Nephron progenitor cell (in vitro differentiated cells): ENCODE measurements at places on chromosomes 6 and 20.

- no peak for DNase-seq
Measured at GRCh38 chr6:67411036-67411435, 1224.0 kb upstream of the ADGRB3 start.

DNA sequence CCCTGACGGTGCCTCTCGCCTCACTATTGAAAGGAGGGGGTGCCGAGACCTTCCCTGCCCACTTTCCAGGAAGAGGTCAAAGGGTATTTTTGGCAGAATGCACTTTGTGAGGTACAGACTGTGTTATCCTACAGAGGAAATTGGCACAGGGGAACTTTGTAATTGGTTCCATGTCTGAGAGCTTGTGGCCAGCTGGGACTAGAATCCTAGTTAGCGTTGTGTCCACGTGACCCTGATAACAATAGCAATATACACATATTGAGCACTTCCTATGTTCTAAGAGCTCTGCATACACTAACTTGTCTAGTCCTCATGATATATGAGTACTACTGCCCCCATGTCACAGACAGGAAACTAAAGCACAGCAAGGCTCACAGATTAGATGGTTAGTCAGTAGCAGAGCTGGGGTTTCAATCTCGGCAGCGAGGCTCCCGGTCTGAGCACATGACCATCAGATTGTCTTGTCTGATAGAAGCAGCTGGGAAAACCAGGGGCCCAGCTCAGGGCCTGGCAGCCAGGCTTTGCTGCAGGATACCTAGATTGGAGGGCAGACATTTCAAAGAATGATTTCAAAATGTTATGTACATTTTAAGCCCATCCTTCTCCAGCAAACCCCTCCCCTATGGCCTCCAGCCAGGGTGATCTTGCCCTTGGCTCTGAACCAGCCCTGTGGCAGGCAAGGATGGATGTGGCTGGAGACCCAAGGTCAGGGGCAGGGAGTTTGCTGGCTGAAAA, 1.4 kb downstream of the MAPK13 start:
- no peak for DNase-seq

DNA sequence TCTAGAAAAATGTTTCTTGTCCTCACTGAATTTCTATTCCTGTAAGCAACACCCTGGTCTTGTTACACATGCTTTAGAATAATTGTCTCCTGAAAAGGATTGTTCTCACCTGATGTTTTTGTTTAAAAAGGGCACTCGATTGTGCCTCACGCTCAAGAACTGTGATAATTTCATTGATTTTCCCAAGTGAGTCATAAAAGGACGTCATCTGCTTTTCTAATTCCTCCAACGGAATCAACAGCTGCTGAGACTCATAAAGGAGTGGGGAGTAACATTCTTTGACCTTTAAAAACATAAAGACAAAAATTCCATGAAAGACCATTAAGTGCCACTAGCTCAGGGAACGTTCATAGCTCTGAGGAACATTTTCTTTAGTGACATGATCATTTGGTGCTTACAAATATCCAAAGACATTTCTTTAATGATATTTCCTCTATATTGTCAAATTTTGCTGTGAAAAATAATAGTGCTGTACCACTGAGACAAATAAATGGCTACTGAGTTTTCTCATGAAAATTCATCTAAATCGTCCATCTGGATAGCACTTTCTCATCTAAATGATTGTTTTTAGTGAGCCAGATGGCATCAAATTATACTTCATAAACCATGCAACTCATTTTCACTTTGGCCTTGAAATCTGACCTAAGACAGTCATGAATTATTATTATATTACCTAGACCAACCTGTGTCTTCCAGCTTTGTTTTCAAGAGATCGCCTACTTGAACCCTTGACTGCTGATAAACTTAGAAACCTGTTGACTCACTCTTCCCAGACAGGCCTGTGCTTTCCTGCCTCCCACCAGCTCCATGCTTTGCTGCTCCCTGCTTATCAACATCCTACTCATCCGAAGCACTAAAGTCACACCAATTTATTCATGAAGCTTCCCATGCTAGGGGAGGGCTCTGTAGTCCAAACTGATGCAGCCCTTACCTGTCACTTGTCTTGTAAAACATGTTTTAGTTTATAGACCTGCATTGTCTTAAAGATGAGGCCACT, 178.2 kb downstream of the SYNE1 start:
- DNase-seq: no peak

- DNase-seq: no peak
Measured at GRCh38 chr20:44023515-44024371, 109.1 kb downstream of the TOX2 start.

DNA sequence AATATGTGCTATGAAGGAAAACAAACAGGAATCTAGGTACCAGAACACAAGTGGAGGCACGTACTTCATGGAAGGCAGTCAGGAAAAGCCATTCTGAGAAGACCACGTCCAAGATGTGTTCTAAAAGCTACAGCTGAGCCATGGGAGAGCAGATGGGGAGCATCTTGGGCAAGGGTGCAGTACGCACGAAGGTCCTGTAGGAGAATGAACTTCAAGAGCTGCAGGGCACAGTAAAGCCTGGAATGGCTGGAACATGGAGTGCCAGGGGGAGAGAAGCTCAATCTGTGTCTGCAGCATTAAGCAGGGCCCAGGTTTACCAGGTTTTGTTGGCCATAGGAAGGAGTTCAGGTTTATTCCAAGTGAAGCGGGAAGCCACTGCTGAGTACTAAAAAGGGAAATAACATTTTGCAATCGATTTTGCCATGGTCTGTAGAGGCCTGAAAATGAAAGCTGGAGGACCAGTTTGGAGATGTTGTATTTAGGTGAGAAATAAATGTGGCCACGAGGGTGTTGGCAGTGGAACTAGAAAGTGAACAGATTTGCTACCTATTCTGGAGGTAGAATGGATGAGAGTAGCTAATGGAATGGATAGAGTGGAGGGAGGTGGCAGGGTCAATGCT, 29.9 kb downstream of the ADTRP start:
- no peak for DNase-seq

DNA sequence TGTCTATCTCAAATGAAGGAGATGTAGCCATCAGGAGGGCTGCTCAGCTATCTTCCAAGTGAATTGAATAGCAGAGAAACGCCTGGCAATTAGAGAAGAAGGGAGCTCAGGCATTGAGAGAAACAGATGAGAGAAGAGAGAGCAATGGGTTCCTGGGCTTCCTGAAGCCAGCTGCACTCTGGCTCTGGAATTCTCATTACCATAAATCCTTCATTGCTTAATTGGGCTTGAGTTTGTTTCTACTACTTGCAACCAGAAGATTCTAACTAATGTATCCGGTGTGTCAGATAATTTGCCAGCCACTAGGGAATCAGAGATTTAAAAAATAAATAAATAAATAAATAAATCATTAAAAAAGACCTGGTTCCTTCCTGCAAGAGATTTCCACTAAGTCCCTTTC, 25.0 kb upstream of the CDKAL1 start:
- peak; percentile 11 for DNase-seq

DNA sequence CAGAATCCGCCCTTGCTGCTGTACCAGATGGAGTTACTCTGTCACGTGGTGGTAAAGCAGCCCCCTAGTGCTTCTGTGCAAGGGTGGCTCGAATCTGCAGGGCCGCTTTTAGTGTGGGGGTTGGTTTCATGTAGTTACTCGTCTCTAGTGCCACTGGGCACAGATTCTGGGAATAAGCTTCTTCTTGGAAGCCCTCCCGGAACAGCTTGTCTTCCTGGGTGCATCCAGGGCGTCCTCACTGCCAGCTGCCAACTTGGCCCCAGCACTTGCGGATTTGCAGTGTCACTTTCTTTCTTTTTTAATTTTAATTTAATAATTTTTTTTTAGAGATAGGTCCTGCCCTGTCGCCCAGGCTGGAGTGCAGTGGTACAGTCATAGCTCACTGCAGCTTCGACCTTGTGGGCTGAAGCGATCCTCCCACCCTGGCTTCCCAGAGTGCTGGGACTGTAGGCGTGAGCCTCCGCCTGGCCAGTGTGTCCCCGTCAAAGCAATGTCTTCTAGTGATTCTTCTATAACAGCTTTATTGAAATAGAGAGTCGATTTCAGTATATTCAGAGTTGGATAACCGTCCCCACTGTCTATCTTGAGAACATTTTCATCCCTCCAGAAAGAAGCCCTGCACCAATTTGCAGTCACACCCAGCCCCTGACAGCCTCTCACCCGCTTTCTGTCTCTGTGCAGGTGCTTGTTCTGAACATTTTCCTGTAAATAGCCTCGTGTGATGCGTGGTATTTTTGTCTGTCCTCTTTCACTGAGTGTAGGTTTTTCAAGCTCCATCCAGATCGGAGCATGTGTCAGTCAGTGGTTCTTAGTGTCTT, 25.9 kb downstream of the PYGB start:
- DNase-seq: no peak

- peak; percentile 58 for DNase-seq
Measured at GRCh38 chr6:24666097-24666640, 530 bp downstream of the TDP2 start.

DNA sequence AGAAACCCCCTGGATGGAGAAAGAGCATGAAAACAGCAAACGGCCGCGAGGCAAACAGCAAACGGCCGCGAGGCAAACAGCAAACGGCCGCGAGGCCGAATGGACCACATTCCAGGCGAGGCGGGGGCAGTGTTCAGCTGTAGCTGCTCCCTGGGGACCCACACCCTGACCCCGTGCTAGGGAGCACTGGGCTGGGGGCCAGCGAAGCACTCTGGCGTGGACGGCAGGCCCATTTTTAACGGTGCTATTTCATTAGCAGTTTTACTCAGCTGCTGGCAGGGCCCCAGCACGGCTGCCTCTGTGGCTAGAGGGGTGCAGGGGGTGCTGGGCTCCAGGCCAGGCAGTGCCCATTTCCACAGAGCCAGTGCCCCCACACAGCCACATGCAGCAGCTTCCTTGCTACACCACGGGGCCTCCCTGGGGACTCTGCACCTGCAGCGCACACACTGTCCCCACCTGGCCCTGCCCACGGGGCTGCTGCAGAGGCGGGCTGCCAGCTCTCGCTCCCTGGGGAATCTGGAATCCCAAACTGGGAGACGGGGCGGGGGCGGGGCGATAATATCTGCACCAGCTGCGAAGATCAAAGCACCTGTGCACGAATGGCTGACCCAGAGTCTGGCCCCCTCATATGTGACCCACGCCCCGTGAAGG, 35.6 kb upstream of the SLCO4A1 start:
- DNase-seq: peak; percentile 62

- DNase-seq: no peak
Measured at GRCh38 chr6:119257726-119258125, 91.8 kb downstream of the MAN1A1 start.

GRCh38 chr6:111478064-111478476, 4.9 kb downstream of the REV3L start:
- DNase-seq: no peak

- DNase-seq: no peak
Measured at GRCh38 chr6:140897804-140898573, 1234.7 kb upstream of the GJE1 start.

DNA sequence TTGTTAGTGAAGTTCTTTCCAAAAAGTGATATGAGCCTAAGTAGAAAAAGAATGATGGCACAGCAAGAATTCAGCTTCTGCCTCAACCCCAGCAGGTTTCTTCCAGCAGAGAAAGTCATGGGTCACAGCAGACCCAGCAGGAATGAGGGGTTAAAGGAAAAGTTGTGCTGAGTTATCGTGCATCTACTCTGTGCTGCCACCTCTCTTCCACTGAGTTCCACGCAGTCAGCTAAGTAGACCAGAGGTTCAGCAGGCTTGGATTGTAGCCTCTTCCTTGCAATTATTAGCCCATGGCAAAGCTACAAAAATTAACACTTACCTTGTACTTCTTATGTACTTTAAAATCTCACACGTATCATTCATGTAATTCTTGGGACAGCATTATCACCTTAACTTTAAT, 510.8 kb downstream of the PTPRT start:
- no peak for DNase-seq

GRCh38 chr20:4771004-4771403, 49.3 kb downstream of the PRND start:
- DNase-seq: no peak

DNA sequence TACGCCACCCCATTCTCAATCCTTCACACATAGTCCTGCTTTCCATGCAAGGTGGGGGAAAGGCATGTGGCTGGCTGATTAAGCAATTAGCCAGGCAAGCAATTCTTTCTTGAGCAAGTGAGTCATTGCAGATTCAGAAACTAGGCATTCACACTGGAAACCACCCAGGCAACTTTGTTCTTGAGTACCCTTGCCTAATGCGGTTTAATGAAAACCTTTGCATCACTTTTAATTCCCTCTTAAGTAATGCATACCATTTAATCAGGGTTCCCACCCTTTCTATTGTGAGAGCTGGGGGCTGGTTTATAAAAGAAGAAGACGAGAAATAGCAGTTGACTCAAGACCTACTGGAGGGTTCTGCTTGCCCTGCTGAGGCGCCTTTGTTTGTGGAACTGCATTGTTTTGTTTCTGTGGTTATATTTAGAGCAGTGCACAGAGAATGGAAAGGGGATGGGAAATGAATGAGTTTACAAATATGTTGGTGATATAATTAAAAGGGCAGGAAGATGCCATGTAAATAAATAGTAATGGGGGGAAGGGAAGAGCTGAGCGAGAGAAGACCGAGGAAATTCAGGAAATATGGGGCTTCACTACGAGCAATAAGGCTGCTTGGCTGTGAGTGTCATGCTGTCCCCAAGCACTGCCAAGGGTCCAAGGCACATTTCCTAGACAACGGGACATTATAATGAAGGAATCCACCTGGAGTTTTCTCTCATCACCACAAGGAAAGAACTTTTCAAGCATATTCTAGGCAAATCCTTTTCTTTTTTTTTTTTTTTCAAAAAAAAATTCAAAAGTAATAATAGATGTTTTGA, 48.8 kb upstream of the TSHZ2 start:
- DNase-seq: no peak

DNA sequence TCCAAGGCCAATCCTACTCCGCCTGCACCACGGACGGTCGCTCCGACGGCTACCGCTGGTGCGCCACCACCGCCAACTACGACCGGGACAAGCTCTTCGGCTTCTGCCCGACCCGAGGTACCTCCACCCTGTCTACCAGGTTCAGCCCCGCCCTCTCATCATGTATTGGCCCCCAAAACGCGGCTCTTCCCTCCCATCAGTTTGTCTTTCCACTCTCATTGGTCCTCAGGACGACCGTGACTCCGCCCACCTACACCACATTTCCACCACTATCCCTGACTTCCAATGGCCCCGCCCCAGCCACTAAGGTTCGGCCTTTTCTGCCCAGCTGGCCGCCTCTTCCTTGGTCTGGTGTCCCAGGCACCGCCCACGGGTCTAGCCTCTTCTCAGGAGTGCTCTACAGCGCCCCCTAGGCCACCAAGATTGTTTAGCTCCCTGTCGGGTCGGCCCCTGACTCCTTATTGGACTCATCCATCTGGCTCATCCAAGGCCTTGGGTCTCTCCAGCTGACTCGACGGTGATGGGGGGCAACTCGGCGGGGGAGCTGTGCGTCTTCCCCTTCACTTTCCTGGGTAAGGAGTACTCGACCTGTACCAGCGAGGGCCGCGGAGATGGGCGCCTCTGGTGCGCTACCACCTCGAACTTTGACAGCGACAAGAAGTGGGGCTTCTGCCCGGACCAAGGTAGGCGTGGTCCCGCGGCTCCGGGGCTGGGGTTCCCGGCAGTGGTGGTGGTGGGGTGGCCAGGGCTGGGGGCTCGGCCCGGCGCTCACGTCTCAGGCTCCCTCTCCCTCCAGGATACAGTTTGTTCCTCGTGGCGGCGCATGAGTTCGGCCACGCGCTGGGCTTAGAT, 3.1 kb downstream of the MMP9 start:
- DNase-seq: peak; percentile 40

GRCh38 chr6:55882718-55883569, 7.6 kb upstream of the BMP5 start:
- DNase-seq: no peak
